ENCODE measurements at places on chromosomes 16 and 17.

DNA sequence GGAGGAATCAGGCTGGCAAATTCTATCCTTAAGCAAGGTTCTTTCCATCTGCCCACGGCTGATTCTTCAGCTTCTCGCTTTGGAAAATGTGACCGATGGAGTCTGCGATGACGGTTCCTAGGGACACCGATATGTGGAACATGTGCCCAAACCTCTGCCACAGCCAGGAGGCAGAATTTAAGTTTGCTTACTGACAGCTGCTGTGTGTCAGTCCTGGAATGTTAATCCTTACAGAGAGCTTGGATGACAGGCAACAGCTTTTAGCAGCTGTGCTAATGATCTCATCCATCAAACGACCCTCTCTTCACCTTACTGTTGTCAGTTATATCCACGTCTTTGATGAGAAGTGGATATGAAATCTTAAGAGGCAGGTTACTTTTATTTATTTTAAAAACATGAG, 11.4 kb upstream of the MYH13 start:
- no peak for DNase-seq

DNA sequence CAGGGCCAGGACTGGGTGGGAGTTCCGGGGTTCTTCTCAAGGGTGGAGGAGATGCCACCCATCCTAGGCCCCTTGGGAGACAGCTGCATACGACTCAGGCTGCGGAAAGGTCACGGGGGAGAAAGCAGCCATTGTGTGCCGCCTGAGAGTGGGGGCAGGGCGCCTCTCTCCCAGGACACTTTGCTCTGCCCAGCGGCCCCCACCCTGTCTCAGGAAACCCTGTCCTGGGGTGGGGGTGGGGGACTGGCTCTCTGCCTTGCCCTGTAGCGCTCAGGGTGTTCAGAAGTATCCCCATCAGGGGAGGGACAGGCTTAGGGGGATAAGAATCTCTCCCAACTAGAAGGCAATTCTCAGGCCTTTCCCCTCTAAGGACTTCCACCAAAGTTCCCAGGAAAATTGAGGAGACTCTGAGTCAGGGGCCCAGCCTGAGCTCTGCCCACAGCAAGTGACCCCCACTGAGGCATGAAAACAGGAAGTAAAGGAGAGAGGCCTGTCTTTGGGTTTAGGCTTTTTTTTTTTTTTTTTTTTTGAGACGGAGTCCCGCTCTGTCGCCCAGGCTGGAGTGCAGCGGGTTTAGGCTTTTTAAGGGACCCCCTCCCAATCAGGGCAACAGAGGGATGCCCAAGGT, 4.9 kb downstream of the GIT1 start:
- no peak for DNase-seq

GRCh38 chr17:43021741-43022512, at the start of gene VAT1:
Gene VAT1, minus strand, starts transcription at chr17:43022385. Its CDS starts 63 bp downstream, at chr17:43022322.
- peak; percentile 84 for DNase-seq

DNA sequence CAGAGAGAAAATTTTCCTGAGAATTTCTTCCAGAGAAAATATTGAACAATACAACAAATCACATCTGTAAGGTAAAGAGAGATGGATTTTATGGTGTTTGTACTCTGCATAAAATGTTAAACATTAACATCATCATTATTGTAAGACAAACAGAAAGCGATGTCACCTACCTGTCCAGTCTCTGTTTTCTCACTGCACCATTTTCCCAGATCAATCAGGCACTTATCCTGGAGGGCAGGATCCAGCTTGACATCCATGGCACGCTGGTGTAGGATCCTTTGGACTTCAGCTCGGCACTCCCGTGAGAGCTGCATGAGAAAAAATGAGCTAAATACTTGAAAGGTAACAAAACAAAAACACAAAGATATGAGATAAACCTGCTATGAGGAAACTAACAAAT, 55.9 kb upstream of the CLEC18B start:
- no peak for DNase-seq

DNA sequence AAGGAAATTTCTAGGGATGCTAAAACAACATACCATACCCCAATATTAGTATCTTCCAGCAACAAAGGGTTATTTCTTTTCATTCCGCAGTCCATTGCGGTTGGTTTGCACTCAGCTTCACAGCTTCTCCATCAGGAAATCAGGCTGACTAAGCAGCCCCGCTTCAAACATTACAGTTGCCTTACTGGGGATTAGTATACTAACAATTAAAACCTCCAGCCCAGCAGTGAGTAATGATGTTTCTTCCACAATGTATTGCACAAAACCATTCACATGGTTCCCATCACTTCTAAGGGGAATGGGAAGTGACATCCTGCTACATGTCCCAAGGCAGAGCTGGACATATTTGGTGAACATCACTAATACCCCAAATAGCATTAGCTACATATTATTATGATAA, 1384.9 kb downstream of the CDH8 start:
- no peak for DNase-seq
